ENCODE measurements at places on chromosomes 6 and 20.

GRCh38 chr6:139944976-139945375 lies 570.5 kb upstream of the CITED2 start:
- no peak for DNase-seq

DNA sequence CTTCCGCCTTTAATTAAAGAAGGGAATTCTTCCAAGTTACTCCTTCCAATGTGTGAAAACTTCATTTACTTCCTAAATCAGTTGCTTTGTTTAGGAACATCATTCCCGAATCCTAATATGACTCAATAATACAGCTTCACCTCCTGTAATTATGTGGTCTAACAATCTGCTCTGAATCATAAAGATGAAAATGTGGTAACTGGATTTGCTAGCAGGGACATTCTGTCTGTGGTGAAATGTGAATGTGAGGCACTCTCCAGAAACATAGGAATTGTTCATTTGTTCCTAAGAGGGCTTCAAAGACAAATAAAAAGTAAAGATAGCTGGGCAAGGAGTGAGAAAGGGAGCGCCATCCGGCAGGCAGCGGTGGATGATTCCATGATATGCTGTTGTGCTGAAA lies 678.1 kb downstream of the KIF16B start:
- DNase-seq, result no peak

GRCh38 chr20:37378785-37379598 lies 33.1 kb downstream of the SRC start:
- DNase-seq, result peak; percentile 47

DNA sequence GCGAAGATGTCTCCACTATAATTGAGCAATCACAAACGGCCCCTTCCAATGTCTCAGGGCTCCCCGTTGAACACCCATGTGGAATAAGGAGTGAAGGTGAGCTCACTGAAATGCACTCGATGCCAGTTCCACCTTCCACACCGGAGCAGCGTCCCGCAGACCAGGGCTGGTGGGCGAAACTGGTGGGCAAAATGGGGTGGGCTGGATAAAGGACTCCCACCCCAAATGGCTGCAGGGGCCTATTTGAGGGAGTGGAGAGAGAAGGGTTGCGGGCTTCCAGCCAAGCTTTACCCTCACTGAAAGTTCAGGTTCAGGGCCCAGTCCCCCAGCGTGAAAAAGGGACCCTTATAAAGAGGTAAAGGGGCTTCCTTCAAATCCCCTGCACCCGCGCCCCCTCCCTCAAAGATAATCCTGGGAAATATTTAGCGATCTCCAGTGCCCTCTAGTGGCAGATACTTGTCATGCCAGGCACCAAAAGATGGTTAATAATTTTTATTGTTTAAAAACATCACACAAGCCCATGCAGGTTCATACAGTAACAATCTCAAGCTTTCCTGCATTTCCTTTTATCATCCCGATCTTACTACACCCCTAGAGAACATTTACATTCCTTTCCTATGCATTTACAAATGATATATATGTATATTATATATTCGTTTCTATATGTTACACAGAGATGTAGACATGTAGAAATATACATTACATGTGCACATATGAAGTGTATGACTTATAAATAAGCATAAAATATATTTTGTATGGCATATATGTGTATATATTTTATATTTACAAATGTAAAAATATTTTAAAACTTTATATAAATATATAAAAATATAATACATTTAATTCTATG lies 58.2 kb upstream of the NKX2-2 start:
- peak; percentile 58 for DNase-seq

DNA sequence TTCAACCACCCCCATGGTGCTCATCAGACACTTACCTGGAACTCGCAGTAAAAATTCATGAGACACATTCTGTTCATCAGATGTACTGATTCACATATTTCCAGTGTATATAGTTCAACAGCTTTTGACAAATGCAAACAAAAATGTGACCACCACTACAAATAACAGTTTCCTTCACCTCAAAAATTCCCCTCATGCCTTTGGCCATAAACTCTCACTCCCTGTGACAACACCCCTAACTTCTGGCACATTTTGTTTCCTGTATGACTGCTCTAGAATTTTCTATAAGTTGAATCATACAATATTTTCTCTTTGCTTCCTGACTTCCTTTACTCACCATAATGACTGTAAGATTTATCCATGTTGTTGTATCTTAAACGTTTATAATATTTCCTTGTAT lies 63.7 kb downstream of the C6orf118 start:
- DNase-seq, result no peak

GRCh38 chr6:90940812-90941481 lies 354.1 kb upstream of the MAP3K7 start:
- DNase-seq, result peak; percentile 76

DNA sequence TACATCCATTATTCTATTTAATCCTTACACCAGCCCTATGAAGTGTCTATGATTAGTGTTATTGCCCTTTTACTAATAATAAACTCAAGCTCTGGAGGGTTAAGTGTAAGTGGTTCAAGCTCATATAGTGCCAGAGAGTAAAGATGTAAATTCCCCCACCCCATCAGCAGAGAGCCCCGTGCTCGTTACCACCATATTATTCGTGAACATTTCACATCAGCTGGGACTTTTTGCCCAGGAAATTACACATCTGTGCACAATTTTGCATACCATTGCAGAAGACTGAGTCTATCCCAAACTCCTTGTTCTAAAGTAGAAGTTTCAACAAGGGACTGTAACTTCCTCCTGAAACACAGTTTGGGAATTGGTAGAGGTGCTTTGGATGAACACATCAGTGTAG lies 220.1 kb downstream of the BCAS1 start:
- no peak for DNase-seq

DNA sequence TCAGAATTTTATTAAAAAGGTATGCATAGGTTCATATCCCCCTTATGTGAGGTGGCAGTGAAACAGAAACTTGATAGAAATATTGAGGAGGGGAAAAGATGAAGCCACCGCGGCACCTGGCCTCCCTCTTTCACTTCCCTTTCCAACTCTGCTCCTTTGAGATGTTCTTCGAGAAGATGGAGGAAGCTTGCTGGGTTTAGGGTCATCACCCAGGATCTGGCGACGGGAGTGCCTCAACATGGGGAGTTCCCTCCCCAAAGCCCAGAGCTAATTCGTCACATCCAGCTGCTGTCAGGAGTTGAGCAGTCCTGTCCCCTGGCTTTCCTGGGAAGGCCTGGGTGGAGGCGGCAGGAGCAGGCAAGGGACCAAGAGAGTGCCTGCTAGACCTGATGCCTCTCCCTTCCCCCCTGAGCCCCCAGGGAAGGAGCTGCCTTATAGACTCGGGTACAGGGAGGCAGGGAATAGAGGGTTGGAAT lies 29.1 kb downstream of the RREB1 start:
- no peak for DNase-seq

GRCh38 chr6:3350252-3350796 lies 91.6 kb downstream of the PSMG4 start:
- DNase-seq, result no peak

GRCh38 chr6:49543087-49543858 lies 7.2 kb upstream of the C6orf141 start:
- DNase-seq, result no peak

DNA sequence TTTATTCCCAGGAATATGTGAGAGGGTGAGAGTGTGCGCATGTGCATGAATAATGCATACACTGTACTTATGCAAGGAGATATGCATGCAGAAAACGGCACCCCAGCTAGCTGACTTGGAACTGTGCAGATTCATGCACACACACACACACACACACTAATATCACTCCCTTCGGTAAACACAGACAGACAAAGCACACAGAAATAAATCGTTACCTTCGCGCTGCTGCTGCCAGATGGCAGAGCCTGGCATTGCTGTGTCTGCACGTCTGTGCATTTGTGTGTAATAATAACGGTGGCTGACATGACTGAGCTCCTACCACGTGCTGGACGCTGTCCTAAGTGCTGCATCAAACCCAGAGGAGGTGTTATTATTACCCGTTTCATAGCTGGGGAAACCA lies 36.8 kb downstream of the PREX1 start:
- no peak for DNase-seq

All from GM23338 (cell line).